ENCODE measurements at places on chromosomes 12 and 14.
A peak's percentile ranks its signal among the peaks of the same experiment; 100 is the strongest.

DNA sequence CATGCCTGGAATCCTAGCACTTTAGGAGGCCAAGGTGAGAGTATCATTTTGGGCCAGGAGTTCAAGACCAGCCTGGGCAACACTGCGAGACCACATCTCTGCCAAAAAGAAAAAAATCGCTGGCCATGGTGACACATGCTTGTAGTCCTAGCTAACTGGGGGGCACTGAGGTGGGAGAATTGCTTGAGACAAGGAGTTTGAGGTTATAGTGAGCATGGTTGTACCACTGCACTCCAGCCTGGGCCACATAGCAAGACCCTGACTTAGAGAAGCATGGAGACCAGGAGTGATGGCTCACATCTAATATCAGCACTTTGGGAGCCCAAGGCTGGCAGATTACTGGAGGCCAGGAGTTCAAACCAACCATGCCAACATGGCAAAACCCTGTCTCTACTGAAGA lies 9.2 kb downstream of the PTGES3 start:
- no peak for DNase-seq

DNA sequence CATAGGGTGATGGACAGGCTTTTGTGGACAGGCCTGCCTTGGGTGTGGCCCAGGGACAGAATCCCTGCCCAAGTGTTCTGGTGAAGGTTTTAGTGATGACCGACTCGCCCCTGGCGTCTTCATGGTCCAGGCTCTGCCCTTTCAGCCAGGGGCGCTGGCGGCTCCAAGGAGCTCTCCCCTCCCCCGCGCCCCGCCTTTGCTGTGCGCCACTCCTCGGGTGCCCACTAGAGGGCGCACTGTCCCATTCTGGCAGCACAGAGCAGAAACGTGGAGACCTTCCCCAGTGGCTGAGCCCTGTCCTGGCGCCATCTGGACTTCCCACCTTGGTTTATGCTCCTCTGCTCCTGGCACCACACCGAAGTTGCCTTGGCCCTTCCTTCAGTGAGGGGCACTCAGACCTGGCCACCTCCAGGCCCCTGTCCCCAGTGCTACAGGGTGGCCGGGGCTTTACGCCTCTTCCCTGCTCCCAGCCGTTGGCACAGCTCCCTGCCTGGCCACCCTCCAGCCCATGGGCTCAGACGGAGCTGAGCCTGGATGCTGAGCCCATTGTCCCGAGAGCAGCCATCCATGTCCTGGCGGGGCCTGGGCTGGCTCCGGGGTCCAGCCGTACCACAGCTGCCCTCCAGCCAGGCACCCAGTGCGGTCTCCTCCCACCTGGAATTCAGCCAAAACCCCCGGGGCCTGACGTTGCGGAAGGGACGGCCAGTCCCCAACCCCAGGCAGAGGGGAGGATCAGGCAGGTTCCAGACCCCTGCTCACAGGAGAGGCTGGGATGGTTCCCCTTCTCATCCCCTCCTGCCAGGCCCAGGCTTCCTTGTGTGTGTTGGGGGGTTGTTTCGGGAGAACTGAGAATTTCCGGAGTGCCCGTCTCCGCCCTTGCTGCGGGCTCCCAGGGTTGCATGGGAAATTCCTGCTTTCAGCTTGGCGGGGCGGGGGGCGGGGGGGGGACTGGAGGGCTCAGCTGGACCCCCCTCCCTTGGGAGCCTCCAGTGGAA lies 5.6 kb upstream of the CRIP1 start:
- peak; percentile 98 for DNase-seq

- no peak for DNase-seq
Observed at GRCh38 chr14:39568809-39569538, 136.7 kb upstream of the FBXO33 start.

DNA sequence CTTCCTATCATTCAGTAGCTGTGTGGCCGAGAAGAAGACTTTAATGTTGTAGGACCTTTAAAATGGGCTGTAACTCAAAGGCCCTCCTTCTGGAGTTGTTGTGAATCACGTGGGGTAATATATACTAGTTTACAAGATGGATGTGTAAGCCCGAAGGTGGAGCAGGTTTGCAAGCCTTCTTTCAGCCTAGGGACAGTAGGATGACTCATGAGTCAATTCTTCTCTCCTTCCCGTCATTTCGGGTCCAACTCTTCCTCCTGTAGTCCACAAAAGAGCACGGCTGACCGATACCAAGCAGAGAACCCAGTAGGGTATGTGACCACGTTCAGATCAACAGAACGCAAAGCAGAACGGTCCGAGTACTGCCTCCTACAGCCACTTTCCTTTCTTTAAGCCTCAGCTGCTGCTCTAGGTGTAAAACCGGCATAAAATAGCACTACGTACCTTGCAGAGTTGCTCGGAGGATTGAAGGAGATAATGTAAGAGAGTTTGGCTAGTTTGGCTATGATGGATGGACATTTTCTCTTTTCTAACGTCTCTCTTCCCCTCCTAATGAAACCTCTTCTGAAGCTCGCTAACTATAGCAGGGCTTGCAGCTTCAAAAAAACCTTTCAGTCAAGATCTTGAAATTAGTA lies 1.3 kb upstream of the RASSF3 start:
- no peak for DNase-seq

DNA sequence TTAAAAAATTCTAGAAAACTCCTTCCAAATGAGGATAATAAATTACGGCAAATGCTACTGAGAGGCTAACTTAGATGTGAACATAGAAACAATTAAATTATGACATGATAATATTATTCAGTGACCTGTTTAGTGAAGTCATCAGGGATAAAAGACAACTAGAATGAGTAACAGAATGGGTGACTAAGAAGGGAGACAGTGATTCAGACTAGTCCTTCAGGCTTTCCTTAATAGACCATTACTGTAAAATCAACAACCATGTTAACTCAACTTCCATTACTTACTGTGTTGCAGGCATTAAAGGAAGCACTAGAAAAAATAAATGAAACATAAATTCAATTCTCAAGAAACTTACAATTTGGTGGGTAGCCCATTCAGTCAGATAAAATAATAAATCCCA lies 543.9 kb upstream of the LRFN5 start:
- no peak for DNase-seq

DNA sequence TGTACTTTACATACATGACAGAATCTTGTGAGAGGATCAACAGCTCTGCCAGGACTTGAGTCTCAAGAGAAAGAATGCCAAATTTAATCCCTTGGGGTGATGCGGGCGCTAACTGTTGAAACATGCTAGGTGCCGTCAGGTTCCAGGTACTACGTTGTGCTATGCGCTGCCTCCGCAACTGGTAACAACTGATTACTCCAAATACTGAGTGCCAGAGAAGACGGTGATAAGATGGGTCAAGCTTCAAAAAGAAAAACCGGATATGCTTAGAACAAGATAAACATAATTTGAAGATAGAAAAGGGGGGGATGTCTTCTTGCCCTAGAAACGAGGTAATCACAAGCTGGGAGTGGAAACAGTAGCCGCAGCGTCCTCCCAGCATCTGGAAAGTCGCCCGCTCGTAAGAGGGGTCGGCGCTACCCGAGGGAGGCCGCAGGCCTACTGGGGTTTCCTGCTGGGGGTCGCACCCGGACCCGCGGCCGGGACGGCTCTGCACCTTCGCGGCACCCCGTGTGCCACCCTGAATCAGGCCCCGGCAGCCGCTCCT lies 678 bp downstream of the ZBTB25 start:
- no peak for DNase-seq

- no peak for DNase-seq
Observed at GRCh38 chr12:2385529-2385928, 332.7 kb downstream of the CACNA1C start.

Data from nucleus accumbens (tissue), 56 donors.